ENCODE measurements at places on chromosomes 2 and 18. TPM values are rescaled to one million over a fixed set of nuclear protein-coding genes. Genes with fewer than 3 reads are reported as not detected.

Gene SPR
- polyA plus RNA-seq: 4.3 TPM

Gene ZNF396
- 0.62 TPM for polyA plus RNA-seq

Gene CAPN13
- not detected for polyA plus RNA-seq

Gene CROCC2
- polyA plus RNA-seq: not detected

Gene ZNF516
- polyA plus RNA-seq: 8.3 TPM

Gene LBX2
- polyA plus RNA-seq: 0.88 TPM

Gene PDE6D
- 68.9 TPM for polyA plus RNA-seq

Gene C18orf54
- polyA plus RNA-seq: 7.4 TPM

Gene FIGN
- polyA plus RNA-seq: 0.01 TPM

Gene SUCLG1
- polyA plus RNA-seq: 151 TPM

Gene NOP58
- 259 TPM for polyA plus RNA-seq

Gene IL18R1
- polyA plus RNA-seq: 13.8 TPM

Gene ANKRD29
- 1.6 TPM for polyA plus RNA-seq

Gene MOGAT1
- polyA plus RNA-seq: not detected

Gene PHLPP1
- polyA plus RNA-seq: 0.42 TPM

Gene FZD7
- polyA plus RNA-seq: 0.47 TPM

Gene PRADC1
- polyA plus RNA-seq: 39.0 TPM

Gene FOXI3
- polyA plus RNA-seq: not detected

Gene AP1S3
- polyA plus RNA-seq: 14.6 TPM

Gene NEUROD1
- not detected for polyA plus RNA-seq

Gene RFX8
- not detected for polyA plus RNA-seq

Gene CBLN2
- not detected for polyA plus RNA-seq

Gene ALPI
- polyA plus RNA-seq: not detected

Gene FHL2
- polyA plus RNA-seq: 7.1 TPM

Gene ACKR3
- polyA plus RNA-seq: 6.2 TPM

Gene HOXD11
- polyA plus RNA-seq: not detected

Gene IL1A
- polyA plus RNA-seq: 4.0 TPM

Gene ARHGAP15
- 65.9 TPM for polyA plus RNA-seq

Gene SCG2
- not detected for polyA plus RNA-seq

Gene GLS
- polyA plus RNA-seq: 15.7 TPM

Gene AGAP1
- polyA plus RNA-seq: 0.06 TPM

Gene EPB41L3
- 0.27 TPM for polyA plus RNA-seq

Gene ABHD3
- 43.9 TPM for polyA plus RNA-seq

Gene HAAO
- 51.3 TPM for polyA plus RNA-seq

Gene CD207
- not detected for polyA plus RNA-seq

Gene OR6B2
- polyA plus RNA-seq: not detected

Gene STAT4
- polyA plus RNA-seq: 9.1 TPM

Gene ANKRD62
- polyA plus RNA-seq: not detected

Gene LINC00305
- polyA plus RNA-seq: not detected

Gene CACNB4
- polyA plus RNA-seq: 11.4 TPM

Gene ALK
- not detected for polyA plus RNA-seq

Gene FSHR
- not detected for polyA plus RNA-seq

Data from GM12878 (cell line).